RKO (cell line): ENCODE measurements at places on chromosomes 5 and 9.

DNA sequence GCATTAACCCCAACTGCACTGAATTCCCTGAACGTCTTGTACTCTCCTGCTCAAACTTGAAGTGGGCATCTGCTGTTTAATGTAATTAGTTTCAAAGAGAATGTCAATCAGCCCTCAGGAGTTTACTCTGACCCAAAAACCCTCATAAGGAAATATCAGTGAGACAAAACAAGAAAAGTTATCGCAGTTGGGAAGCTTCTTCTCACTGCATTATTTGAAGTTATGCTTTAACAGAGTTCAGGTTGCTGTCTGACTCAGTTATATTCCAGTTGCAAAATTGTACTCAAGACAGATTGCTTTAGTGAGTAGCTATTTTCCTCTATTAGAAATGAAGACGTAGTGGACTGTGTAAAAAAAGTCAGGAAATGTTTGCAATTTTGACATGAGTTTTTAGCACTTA is 52.1 kb downstream of the PPIC start:
- no peak for DNase-seq

DNA sequence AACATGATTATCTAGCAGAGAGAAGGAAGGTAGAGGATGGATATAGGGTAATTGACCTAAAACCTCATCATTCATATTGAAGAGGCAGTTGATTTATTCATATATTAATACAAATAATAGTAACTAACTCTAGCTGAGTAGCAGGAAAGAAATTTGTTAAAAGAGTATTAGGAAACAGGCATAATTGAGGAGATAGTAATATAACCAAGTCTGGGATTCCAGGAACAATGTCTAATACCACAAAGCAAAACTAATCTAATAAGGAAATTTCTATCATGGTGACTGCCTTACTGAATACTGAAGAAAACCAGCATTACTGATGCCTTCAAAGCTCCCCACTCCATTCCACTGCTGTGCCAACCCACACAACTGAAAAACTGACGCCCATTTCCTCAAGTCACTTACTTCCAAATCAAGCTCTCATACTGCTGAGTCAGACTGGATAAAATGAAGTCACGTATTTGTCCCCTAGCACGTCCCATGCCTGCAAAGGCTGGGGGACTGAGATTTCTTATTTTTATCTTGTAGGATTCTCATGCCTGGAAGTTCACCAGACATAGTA is 153.9 kb downstream of the SMC2 start:
- no peak for DNase-seq

- no peak for DNase-seq
Measured at GRCh38 chr9:137156567-137157375, 13.1 kb downstream of the LRRC26 start.

- DNase-seq = no peak
Measured at GRCh38 chr5:41649659-41650058, 139.3 kb upstream of the PLCXD3 start.

GRCh38 chr5:151902215-151902614 is 22.4 kb downstream of the GLRA1 start:
- no peak for DNase-seq

- DNase-seq = no peak
Measured at GRCh38 chr5:163252950-163253349, 184.4 kb upstream of the CCNG1 start.

GRCh38 chr9:38432922-38433510 is 8.8 kb upstream of the IGFBPL1 start:
- DNase-seq = peak; percentile 53

DNA sequence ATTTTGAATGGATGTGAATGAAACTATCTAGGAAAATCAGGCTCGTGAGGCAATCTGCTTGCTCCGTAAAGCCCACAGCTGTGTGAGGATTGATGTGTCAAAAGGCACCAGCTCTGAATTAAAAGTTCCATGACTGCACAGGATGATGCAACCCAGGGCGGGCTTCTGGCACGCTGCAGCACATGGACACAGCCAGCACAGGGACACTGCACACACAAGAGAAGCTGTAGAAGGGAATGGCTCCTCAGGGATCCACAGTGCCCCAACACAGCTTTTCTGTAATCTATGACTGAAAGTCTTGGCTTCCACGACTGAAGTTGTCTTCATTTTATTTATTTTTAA is 151.0 kb downstream of the GCNT1 start:
- DNase-seq = no peak

- no peak for DNase-seq
Measured at GRCh38 chr9:93361995-93362394, 89.5 kb upstream of the FAM120A start.

GRCh38 chr9:76887003-76887821 is 18.7 kb downstream of the PRUNE2 start:
- DNase-seq = no peak

- no peak for DNase-seq
Measured at GRCh38 chr9:76876098-76876497, 29.8 kb downstream of the PRUNE2 start.

DNA sequence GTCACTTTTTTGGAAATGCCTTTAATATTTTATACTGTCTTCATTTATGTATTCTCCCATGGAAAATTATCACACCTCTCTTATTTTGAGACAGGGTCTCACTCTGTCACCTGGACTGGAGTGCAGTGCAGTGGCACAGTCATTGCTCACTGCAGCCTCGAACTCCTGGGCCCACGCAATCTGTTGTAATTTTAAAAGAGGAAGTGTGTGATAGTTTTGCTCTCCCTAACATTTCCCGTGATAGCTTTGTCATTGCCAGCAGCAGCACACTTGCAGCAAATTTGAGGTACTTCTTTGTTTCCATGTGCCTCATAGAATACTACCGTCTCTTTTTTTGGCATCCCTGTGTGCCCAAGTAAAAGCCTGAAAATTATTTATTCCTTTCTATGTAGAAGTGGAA is 103.5 kb downstream of the RNF180 start:
- DNase-seq = no peak

- DNase-seq = no peak
Measured at GRCh38 chr9:135968601-135969000, 7.4 kb upstream of the UBAC1 start.

DNA sequence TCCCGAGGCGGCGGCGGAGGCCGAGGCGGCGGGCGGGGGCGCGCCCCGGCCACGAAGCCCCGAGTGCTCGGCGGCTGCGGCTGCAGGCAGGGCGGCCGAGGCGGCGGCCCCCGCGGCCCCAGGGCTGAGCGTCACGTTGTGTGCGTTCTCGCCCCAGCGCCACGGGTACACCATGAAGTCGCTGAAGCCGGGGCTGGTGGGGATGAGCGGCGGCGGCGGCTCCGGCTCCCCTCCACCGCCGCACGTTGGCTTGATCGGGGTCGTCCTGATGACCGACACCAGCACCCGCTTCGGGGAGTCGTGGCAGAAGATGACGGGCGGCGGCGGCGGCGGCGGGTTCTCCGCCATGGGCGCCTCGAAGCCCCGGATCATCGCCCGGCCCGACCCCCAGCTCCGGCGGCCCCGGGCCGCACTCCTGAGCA is 498 bp downstream of the ZNF367 start:
- DNase-seq = peak; percentile 39

DNA sequence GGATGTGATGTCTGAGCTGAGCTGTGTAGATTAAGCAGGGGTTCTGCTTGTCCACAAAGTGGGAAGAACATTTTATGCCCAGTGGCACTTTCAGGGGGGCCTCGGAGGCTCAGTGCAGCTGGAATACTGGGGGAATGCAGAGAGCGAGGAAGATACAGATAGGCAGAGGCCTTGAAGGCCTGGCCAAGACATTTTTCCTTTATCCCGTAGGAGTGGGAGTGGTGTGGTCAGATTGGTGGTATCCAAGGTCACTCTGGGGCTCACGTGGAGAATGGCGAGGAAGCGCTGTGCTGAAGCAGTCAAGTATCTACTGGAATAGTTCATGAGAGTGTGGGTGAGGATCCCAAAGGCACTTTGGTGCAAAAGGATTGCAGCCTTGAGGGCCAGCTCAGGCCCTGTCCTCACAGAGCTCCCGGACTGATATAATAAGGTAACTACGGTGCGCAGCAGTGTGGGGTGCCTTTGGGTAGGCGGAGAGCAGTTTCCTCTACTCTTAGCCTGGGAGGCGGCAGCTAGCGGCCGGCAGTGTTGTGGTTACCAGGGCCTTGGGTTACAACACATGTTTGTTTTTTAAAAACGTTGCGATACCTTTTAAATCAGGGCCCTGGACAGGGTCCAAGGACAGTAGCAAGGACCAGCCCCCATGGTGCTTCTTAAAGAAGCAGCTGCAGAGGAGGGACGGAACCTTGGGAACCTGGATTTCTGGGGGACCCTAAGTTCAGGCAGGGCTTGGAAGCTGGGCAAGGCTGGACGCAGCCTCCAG is 10.8 kb upstream of the CCDC69 start:
- DNase-seq = no peak

GRCh38 chr5:66779528-66779927 is 183.3 kb downstream of the MAST4 start:
- peak; percentile 48 for DNase-seq

DNA sequence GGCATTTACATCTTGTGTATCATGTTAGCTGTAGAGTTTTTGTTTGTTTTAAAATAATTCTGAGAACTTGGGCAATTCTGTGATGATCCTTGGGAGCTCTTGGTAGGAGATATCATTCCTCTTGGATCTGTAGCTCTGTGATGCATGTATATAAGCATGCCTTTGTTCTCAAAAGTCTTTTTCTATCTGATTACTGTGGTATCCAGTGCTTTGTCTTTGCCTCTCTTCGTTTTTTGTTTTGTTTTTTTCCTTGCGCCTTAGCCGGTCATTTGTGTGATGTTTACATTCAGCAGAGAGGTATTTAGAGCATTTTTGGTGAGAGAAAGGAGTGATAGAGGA is 110.0 kb downstream of the PAM start:
- no peak for DNase-seq

- DNase-seq = no peak
Measured at GRCh38 chr9:112093147-112093869, 81.8 kb downstream of the SUSD1 start.

GRCh38 chr5:143931476-143931875 is 119.5 kb downstream of the HMHB1 start:
- no peak for DNase-seq

DNA sequence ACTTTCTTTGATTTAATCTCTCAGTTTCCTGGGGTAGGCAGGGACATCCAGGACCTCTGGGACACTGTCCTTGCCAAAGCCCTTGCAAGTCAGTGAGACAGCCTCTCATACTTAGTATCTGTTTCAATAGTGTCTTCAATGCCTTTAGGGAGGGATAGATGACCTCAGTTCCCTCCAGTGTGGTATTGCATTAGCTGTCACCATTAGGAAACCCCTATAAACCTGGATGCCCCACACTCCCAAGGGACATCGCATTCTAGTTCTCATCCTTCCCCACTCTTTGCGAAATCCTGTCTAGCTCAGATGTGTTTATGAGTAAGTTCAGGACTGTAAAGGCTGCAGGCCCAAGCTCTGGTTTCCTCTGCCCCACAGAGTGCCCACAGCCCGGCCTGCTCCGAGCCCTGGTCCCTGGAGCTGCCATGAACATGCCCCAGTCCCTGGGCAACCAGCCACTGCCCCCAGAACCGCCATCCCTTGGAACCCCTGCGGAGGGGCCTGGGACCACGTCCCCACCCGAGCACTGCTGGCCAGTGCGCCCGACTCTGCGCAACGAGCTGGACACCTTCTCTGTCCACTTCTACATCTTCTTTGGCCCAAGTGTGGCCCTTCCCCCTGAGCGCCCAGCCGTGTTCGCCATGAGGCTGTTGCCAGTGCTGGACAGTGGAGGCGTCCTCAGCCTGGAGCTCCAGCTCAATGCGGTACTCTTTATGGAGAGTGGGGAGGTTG is 13.2 kb downstream of the TMEM8B start:
- DNase-seq = no peak

DNA sequence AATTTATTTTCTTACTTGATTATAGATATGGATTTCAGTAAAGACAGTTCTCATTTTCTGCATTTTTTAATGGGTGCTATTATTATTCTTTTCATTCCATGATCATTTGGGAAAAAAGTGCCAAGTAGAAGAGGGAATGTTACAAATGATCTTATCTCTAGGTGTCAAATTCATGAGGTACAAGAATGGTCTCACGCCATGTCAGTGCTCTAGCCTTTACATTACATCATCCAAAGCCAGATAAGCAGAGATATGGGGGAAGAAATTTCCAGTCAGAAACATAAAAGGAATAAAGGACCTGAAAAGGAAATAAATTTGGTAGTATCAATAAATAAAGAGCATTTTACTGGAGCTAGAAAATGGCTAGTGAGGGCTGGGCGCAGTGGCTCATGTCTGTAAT is 1544.2 kb upstream of the CDH6 start:
- DNase-seq = no peak

GRCh38 chr5:27315363-27316270 is 277.2 kb upstream of the CDH9 start:
- peak; percentile 45 for DNase-seq

DNA sequence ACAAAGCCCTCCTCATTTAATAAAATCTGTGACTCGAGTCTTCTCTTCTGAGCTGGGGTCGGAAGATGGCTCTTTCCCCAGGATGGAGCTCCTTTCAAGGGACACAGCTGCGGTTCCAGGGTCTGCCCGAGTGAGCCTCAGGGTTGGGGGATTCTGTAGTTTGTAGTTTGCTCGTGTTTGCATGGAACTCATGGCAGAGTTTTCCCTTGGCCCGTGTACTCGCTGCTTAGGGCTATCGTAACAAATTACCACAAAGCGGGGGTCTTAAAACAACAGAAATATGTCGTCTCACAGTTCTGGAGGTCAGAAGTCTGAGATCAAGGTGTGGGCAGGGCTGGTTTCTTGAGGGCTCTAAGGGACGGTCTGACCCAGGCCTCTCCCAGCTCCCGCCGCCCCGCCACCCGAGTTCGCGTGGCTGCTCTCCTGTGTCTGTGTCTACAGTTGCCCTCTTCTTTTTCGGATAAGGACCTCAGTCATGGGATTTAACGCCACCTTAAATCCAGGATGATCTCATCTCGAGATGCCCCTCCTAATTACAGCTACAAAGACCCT is 13.9 kb upstream of the LPCAT1 start:
- no peak for DNase-seq

DNA sequence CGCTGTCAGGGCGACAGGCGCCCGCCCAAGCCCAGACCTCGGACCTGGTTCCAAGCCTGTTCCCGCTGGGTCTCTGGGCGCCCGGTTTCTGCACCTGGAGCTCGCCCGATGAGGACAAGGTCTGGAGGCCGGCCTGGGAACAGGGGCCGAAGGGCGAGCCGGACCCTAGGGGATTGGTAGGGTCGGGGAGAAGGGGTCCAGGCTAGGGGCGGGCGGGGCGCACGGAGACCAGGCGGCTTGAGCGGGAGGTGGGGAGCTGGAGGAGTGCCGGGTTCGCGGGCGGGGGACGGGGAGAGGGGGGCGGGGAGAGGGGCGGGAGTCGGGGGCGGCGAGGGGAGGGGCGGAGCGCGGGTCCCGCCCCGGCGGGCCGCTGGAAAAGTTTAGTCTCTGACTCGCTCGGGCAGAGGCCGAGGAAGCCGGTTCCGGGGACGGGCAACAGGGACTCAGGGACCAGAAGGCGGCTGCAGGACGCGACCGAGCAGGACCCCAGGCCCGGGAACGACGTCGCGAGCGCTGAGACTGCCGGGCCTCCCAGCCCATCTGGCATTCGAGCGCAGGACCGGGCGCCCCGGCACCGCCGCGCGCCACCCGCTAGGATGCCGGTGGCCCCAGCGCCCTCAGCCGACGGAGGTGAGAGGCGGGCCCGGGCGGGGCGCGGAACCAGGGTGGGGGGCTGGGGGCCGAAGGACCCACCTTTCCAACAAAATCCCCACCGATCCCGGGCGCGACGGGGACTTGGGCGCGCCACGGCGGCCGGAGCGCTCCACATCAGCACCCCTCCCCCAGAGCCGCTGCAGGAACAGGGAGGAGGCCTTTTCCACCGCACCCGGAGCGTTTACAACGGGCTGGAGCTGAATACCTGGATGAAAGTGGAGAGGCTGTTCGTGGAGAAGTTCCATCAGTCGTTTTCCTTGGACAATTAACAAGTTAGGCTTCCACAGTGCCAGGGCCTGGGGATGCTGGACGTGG is at the start of gene S1PR3:
Gene S1PR3 (plus strand): TSS at position 403 of the 969 bp plus-strand sequence. CDS start 9,733 bp downstream, outside the sequence.
- DNase-seq = no peak
